Activated T-cell treated with anti-CD3 and anti-CD28 coated beads, Interleukin-2, amount 50 U/mL, for 72 hours (primary cell): ENCODE measurements at places on chromosomes 5 and 9. TPM values are rescaled to one million over a fixed set of nuclear protein-coding genes. Genes with fewer than 3 reads are reported as not detected.
A peak's percentile ranks its signal among the peaks of the same experiment; 100 is the strongest.

DNA sequence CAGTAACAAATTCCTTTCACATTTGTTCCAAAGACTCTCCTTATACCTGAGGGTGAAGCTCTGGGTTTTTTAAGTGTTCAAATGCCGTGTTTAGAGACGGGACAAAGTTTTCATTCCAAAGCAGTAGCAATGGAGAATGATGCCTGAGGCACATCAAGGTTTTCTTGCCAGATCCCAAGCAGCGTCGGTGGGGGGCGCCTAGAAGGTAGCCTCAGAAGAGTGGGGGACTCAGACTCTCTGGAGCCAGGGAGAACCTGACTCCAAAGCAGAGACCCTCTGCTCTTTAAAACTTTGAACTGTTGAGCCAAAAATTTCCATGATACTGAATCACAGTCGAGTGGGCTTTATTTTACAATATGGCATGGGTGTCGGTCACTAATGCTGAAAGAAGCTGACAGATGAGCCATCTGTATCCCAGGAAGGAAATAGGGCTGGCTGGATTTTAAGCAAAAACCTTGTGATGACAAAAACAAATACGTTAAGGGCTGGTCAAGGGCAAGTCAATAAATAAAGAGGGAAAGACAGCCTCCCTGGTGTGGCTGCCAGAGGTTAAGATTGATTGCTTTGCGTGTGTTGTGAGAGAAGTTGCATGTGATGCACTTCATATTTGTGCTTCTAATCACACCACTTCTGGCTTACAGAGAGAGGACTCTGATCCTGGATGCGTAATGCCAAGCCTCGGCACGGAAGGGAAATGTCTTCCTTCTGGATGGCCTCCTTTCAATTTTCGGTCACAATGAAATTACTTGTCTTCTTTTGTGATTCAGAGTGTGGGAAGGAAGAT is 161.1 kb upstream of the EFNA5 start:
- DNase-seq: no peak

The MLANA gene
- not detected for total RNA-seq

- DNase-seq: no peak
These were observed 199.3 kb upstream of the SEMA6A start for GRCh38 chr5:116773926-116774325.

- no peak for DNase-seq
These were observed 26.0 kb downstream of the NUTM2F start for GRCh38 chr9:94302426-94302825.

The FGF18 gene
- total RNA-seq: 0.12 TPM

- DNase-seq: no peak
These were observed 362.3 kb downstream of the DMRTA1 start for GRCh38 chr9:22808876-22809275.

GRCh38 chr9:132210472-132211145 is 48.8 kb downstream of the NTNG2 start:
- DNase-seq: peak; percentile 12

GRCh38 chr5:18675041-18675440 is 1040.8 kb downstream of the TAF11L14 start:
- no peak for DNase-seq

DNA sequence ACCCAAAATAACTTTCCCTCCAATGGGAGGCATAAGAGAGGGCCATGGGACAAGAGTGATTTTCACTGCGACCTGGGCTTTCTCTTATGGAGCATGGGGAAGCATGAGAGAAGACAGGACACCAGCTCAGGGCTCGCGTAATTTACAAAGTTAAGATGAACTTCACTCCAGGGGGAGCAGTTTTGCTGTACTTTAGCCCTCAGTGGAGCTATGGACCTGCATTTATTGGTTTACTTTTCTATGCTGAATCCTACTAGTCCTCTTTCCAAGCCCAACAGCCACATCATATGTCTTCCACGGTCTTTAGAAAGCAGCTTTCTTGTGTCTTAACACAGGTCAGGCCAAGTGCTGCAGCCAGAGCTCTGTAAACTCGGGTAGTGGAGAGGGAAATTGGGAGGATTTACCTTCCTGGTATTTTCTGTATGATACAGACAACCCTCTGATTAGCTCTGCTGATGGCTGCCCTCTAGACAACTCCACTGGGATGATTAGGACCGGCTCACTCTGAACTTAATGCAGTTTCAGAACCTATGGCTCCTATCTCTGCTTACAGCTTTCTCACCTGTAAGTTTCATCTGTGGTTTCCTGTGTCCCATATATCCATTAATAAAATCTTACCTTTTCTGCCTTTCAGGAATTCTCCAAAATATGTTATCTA is 581.0 kb upstream of the RORB start:
- no peak for DNase-seq

The RFX3 gene
- 20.2 TPM for total RNA-seq

The PRR7 gene
- 12.1 TPM for total RNA-seq

- DNase-seq: no peak
These were observed 27.8 kb upstream of the FAT2 start for GRCh38 chr5:151618907-151619306.

The ARHGEF39 gene
- total RNA-seq: 12.0 TPM

The C9orf50 gene
- total RNA-seq: not detected

DNA sequence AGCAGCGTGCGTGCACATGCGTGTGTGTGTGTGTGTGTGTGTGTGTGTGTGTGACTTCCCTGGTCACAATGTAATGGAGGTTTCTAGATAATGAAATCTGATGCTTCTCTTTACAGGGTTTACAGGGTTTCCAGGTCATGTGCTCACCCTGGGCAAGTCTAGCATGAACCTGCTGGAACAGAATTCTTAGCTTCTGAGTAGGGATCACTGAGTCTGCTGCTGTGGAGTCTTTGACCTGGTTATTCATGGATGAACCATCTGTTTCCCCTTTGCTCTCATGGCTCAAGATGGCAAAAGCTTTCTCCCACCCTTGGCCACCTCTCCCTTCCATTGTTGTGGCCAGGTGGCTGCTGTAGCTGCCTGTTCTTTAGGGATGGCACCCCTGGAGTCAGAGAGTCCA is 111.6 kb upstream of the SHB start:
- no peak for DNase-seq

GRCh38 chr5:68325065-68325580 is 109.6 kb downstream of the PIK3R1 start:
- DNase-seq: no peak

The RBM27 gene
- total RNA-seq: 24.3 TPM

The STC2 gene
- total RNA-seq: 59.3 TPM

- no peak for DNase-seq
These were observed 47.1 kb downstream of the NACC2 start for GRCh38 chr9:136047775-136048559.

The LRRC14B gene
- total RNA-seq: not detected

The PSMB7 gene
- 126 TPM for total RNA-seq

- DNase-seq: no peak
These were observed 31.6 kb downstream of the IER5L start for GRCh38 chr9:129146441-129146941.

The UBE2B gene
- 162 TPM for total RNA-seq

DNA sequence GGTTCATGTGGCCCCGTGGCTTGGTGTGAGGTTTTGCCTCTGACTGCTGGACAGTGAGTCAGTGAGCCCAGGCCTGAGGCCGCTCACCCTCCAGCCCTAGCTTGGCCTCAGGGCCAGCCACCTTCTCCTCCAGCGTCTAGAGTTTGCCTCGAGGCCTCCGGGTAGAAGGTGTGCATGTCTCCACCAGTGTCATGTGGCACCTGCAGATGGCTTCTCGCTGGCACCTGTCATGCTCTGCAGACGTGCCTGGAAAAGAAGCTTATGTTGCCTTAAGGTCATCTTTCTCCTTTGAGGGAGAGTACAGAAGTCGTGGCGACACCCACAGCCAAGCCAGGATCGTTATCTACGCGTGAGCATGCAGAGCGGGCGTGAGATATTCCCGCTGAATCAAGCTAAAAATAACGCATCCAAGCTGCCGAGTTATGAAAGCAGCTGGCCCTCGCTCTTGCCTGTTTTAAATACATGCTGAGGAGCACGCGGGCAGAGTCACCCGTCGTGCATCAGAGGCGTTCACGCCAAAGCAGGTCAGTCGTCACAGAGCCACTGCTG is 79.7 kb upstream of the FCN2 start:
- no peak for DNase-seq

- no peak for DNase-seq
These were observed 233.2 kb downstream of the SLIT3 start for GRCh38 chr5:169067751-169068173.

The ROPN1L gene
- 0.26 TPM for total RNA-seq

The MEIKIN gene
- total RNA-seq: 0.19 TPM

The HTR4 gene
- total RNA-seq: not detected

DNA sequence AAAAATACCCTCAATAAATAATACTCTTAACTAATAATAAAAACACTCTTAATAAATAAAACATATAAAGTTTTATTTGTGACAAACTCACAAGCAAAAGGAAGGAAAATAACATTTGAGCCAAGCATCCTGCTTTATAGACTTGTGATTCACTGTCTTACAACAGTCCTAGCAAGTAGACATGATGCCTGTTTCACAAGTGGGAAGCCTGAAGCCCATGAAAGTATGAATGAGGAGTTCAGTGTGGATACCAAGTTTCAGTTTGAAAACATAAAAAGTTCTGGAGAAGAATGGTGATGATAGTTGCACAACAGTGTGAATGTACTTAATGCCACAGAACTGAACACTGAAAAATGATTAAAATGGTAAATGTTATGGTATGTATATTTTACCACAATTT is 10.9 kb downstream of the HABP4 start:
- DNase-seq: no peak

The BRD9 gene
- total RNA-seq: 50.6 TPM

GRCh38 chr5:76083555-76084495 is 642 bp downstream of the SV2C start:
- peak; percentile 46 for DNase-seq

GRCh38 chr9:137742698-137743097 is 123.9 kb downstream of the EHMT1 start:
- no peak for DNase-seq

- DNase-seq: no peak
These were observed 22.3 kb downstream of the NCS1 start for GRCh38 chr9:130194378-130194932.

The PLGRKT gene
- 49.9 TPM for total RNA-seq

The OBP2B gene
- not detected for total RNA-seq

The PPP3R2 gene
- not detected for total RNA-seq

The IL5 gene
- 2.1 TPM for total RNA-seq

DNA sequence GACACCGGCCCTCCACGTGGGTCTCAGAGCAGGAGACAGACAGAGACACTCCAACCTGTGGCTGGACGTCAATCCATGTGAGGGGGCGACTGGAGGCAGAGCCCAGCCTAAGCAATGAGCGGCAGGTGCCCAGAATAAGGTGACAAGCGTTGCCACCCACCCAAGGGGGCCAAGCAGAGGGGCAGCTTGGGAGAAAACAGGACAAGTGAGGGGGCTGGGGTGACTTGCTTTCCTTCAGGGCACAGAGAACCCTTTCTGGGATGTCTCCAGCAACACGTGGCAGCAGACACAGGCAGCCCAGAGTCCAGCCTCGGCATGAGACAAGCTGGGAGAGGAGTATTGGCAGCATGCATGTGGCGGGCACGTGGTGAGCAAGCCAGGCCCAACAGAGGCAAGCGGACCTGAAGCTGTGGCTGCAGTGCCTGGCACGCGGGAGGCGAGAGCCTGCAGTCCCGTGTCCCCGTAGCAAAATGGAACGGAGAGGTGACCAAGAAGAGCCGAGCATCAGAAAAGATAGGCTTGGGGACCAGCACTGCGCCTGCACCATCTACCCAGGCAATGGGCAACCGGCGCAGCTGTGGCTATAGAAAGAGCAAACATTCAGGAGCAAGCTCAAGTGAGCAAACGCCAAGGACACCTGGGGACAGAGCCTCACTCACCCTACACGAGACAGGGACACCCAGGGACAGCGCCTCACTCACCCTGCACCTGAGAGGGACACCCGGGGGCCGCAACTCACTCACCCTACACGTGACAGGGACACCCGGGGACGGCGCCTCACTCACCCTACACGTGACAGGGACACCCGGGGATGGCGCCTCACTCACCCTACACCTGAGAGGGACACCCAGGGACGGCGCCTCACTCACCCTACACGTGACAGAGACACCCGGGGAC is 6.2 kb downstream of the TERT start:
- no peak for DNase-seq

The MAPK9 gene
- total RNA-seq: 50.3 TPM
